ENCODE measurements at places on chromosomes 6 and 20.

DNA sequence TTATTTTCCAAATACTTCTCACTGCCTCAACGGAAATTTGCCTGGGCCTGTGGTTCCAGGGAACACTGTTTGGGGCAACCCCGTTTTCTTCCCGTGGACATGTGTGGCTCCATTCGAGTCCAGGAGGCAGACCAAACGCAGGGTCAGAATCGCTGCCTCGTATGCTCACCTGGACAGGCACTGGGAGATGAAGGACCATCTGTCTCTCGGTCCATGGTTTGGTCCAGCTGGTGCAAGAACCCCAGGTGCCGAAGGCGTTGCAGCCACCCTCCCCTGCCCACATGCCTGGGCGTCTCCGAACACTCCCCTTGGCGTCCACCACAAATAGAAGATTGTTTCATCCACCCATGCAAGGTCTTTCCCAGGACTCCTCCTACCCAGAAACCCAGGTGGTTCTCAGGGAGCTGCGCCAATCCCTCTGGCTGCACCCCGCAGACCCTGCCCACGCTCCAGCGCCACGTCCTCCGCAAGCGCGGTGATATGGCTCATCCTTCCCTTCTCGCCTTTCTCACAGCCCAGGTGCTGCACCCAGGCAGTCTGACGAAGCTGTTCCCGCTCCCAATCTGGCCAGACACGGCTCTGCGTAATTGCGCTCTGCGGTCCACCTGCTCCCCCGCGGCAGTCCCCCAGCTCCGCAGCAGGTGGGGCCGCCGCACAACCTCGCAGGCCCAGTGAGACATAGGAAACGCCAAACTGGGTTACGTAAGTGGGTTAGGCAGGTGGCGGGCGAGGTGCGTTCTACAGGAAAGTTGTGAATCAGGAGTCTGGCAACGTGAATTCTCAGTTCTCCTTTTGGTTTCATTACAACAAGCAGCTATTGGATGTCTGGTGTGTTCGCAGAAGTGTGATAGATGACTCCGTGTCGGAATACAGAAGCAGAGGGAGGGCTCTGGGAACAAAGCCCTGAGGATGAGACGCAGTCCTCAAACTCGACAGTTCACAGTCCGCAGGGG, 146.2 kb upstream of the ECI2 start:
- DNase-seq: peak; percentile 17

GRCh38 chr20:49823152-49823847, 10.7 kb downstream of the SLC9A8 start:
- no peak for DNase-seq

GRCh38 chr20:44097521-44098255, 89.3 kb downstream of the JPH2 start:
- no peak for DNase-seq

- no peak for DNase-seq
Measured at GRCh38 chr6:88914895-88915598, 48.4 kb downstream of the RNGTT start.

GRCh38 chr6:167530951-167531350, 206.1 kb downstream of the TTLL2 start:
- DNase-seq: no peak

GRCh38 chr6:13831615-13832014, 17.3 kb upstream of the MCUR1 start:
- no peak for DNase-seq

DNA sequence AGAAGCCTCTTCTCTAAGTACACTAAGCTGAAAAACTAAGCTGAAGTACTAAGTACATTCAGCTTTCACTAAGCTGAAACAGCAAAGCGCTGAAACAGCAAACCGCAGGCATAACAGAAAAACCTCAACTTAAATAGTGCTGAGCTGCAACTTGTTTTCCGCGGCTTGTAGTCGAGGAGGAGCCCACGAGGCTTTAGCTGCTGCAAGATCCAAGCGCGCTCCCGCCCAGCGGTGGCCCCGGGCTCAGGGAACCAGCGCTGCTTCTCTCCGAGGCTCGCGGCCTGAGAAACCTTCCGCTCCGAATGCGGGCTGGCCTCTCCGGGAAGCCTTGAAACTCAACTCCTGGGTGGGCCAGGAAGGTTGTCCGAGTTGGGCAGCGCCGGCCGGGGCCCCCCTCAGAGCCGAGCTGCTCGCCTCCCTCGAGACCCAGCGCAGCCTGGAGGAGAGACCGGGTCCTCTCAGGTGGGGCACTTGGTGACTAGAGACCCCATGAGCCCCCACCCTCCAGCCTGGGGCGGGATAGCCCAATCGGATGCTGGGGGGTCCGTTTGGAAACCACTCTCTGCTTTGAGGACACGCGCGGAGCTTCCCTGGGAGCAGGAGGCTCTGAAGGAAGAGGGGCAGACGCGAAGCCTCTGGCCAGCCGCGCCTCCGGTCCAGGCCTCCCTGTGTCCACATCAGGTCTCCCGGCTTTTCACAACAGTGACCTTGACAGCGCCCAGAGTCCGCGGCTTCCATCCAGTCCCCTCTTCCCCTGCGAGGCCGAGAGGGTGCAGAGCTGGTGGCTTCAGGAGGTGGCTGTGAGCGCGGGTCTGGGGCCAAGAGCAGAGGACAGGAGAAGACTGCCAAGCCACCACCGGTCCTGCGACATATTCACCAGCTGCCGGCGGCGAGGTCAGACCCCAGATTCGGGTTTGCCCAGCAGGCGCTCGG, 38.1 kb upstream of the HLA-E start:
- DNase-seq: peak; percentile 49

GRCh38 chr20:7656687-7657467, 283.4 kb downstream of the HAO1 start:
- no peak for DNase-seq

- DNase-seq: no peak
Measured at GRCh38 chr20:59351157-59352040, 51.0 kb downstream of the EDN3 start.

Data from stimulated activated CD8-positive, alpha-beta memory T cell treated with anti-CD3 and anti-CD28 coated beads, Interleukin-7, amount 100 ng/mL, for 48 hours (primary cell).